Amniotic stem cell (primary cell): ENCODE measurements at places on chromosomes 13 and 19.
A peak's percentile ranks its signal among the peaks of the same experiment; 100 is the strongest.

DNA sequence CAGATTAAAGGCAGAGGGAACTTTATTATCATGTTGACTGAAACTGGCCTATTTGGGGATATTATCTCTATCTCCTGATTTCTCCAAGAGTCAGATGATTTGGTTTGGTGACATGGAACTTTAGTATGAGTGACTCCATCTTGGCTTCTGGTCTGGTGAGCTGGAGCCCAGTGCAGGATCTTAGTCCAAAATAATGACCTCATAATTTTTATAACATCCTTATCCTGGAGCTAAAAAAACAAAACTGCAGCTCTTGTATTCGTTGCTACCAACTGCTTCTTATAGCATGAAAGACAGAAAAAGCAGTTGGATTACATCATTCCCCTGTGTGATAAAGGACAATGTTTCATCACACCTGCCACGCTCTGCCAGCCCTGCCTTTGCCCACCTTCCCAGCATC, 39.3 kb upstream of the RNF17 start:
- DNase-seq: no peak

DNA sequence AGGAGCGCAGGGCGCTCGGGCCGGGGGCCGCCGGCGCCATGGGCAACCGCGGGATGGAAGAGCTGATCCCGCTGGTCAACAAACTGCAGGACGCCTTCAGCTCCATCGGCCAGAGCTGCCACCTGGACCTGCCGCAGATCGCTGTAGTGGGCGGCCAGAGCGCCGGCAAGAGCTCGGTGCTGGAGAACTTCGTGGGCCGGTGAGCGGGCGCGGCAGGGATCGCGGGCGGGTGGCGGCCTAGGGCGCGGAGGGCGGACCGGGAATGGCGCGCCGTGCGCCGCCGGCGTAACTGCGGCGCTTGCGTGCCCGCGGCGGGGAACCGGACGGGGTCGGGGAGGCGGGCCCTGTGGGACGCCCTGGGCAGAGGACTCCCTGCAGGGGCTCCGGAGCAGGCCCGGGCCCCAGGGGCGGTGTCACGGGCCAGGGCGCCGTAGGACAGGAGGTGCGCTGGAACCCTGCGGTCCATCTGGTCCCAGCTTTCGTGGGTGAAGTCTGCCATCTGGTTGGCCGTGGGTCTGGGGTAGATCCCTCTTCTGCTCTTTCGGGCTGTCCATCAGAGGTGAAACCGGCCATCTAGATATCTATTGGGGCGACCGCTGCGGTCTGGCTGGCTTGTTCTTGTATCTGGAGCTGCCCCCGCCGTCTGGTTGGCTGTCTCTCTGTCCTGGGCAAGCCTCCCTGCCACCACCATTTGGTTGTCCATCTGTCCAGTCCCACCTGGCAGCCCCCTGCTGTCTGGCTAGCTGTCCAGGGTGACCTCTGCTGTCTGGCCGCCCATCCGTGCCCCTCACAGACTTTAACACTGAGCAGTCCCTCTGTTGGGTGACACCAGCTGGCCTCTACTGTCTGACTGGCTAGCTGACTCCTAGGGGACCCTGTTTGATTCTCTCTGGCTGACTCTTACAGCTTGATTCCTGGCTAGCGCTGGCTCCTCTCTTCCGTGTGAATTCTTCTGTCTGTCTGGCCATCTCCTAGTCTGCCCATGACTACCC, 622 bp downstream of the DNM2 start:
- DNase-seq: no peak

DNA sequence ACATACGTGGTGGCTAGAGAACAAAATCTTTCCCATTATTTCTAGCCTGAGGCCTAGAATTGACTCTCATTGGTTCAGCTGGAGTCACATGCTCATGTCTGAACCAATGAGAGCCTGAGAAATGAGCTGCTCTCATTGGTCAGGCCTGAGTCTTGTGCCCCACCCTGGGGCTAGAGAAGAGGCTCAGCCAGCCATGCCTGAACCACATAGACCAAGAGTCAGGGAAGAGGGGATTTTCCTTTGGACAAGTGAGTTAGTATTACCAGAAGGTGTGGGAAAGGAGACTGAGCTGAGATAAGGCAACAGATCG, 6.9 kb downstream of the FXYD5 start:
- DNase-seq: no peak

- DNase-seq: no peak
These were observed 54.1 kb downstream of the ABCC4 start for GRCh38 chr13:95247171-95247570.

DNA sequence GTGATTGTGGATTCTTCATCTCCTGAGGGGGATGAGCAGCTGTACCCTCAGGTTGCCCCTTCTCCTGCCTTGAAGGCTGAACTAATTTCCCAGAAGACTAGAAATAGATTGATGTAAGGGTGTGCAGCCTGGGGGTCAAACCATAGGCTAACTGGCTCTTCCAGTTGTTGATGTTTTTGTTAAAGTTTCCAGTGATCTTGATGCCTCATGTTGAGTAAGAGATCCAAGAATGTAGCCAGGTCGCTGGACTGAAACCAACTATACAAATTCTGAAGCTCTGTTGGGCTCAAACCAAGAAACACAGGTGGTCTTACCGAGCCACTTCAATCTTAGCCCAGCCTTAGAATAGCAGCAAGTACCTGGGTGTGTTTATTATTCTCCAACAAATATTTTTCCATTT, 391.8 kb downstream of the KLF5 start:
- DNase-seq: no peak

DNA sequence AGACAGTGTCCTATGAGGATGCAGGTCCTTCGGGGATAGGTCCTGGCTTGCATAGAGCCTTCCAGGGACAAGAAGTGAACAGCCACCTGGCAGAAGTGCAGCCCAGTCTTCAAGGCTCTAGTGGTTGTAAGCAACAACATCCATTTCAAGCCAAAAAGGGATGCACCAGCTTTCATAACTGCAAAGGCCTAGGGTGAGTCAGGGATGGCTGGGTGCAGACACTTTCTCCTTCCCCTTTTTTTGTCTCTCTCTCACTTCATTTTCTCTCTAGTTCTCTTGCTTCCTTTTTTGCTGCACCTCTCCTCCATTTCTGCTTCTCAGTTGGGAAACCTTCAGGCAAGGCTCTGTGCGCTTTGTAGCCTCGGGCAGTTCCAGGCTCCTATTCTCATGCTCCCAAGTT, 196.2 kb upstream of the ZNF536 start:
- no peak for DNase-seq

GRCh38 chr13:33932769-33933406, 114.9 kb downstream of the RFC3 start:
- DNase-seq: no peak

GRCh38 chr19:15328312-15328711, 4.0 kb downstream of the BRD4 start:
- no peak for DNase-seq

DNA sequence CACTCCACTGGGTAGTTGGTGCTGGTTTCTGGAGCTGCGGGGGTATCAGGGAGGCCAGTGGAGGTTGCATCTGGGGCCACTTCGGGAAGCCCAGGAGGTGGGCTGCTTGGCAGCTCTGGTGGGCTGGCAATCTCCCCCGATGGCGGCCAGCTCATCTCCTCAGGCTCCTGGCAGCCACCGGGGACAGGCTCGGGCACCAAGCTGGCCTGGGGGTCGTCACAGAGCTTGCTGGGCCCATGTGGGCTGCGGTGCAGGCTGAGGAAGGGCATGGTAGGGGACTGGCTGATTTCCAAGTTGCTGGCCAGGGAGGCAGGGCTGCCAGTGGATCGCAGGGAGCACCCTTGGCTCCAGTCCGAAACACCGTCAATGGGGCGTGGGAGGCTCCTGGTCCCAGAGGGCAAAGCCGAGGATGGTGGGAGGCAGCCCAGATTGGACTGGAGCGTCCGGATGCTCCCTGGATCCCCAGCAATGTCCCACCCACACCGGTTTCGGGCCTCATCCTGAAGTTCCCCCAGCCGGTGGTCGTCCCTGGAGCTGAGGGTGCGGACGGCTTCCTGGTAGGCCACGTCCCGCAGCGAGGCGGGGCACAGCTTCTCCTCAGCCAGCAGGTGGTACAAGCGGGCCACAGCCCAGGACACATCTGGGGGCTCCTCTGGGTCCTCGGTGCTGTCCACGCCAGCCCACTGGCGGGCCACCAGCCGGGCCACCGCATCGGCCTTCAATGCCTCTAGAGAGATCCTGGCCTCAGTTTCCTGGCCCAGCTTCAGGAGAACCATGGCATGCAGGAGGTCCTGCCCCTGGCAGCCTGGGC, 13.8 kb downstream of the TICAM1 start:
- no peak for DNase-seq

GRCh38 chr19:15934332-15935078, at the start of gene CYP4F11:
Gene CYP4F11, minus strand, starts transcription at chr19:15934529. Its CDS starts 121 bp downstream, at chr19:15934408.
- no peak for DNase-seq

DNA sequence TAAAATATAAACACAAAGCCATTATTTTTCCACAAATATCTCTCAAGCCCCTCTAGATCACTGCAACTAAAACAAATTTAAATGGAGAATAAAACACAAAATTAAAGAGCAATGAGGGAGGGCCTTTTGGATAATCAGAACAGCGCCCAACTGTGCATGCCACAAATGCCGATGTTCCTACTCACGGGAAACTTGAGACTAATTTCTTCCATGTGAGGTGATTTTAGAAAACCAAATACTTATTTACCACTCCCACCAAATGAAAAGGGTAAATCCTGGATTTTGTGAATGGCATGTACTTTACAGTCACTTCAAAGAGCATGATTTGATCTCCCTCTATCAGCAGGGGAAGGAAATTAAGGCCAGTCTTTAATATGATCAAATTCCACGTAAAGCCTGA, 74.8 kb downstream of the SLC7A1 start:
- peak; percentile 61 for DNase-seq

GRCh38 chr13:39119422-39119821, 81.2 kb downstream of the NHLRC3 start:
- no peak for DNase-seq

DNA sequence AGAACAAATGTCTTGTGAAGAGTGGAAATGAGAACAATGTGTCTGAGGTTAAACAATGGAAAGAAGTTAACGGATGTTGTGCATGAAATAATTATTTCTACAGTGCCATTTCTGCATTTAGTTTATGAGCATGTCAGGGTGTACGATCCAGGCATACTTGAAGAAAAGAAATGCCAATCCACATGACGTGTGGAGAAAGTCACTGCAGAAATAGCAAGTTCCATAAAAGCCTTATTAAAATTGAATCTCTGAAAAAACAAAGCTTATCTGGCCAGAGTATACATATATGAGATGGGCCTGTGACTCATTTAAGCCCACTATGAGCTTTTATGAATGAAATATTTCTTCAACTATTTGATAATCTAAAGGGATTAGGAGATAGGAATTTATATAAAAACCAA, 426.1 kb downstream of the EFNB2 start:
- peak; percentile 17 for DNase-seq

DNA sequence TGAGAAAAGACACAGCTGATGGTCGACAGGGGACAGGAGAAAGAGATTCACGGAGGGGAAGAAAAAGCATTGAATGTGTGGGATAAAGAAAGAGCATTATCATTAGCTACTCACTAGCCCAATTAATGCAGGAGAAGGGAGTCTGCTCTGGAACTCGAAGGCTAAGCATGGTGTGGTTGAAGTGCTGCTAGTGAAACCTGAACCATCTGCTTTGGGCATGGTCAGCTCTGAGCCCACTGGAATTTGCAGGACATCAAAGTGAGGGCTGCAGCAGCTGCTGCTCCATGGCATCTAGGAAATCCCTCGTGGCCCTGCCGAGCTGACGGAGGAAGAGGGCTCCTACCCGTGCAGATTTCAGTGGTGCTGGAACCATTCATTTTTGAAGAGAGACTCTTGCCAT, 320.3 kb downstream of the ATP8A2 start:
- DNase-seq: no peak

DNA sequence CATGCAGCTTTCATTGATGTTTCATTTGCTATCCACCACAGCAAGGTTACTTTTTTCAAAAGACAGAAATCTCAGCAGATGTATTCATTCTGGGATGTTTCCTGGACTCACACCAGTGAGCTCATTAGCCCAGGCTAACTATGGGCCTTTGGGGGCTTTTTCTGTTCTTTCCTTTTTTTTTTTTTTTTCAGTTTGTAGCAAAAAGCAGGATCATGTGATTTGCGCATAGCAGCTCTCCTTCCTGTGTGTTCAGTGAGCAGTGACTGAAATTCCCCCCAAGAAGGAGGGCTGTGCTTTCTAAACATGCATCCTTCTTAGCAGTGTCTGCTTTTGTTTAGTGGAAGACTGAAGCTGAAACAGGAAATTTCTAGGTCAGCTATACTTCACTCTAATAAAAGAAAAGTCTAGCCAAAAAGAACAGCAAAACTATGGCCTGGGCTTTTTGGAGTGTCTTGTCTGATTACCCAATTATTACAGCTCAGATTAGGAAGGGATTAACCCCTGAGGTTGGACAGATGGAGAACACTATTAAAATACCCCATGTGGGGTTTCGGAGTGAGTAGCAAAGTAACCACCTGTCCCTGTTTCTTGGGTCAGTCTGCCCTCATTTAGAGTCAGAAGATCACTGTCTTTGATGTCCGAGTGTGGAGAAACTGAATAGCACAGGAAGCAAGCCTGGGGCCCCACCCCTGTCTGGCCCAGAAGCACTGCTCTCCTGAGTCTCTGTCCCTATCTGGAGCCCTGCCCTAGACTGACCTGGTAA, 8.9 kb upstream of the AMER2 start:
- DNase-seq: no peak

- DNase-seq: peak; percentile 66
These were observed 66.8 kb upstream of the RAP2A start for GRCh38 chr13:97367016-97367822.

DNA sequence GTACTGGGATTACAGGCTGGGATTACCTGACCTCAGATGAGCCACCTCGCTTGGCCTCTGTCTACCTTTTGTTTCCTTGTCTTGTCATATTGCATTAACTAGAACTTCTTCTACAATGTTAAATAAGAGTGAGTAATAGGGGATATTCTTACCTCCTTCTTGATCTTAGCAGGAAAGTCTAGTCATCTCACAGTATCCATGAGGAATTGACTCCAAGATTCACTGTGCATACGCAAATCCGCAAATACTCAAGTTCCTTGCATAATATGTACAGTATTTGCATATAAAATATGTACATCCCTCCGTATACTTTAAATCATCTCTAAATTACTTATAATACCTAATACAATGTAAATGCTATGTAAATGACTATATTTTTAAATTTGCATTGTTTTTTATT, 78.3 kb downstream of the POLR1D start:
- no peak for DNase-seq

- DNase-seq: no peak
These were observed 32.5 kb downstream of the MCF2L start for GRCh38 chr13:113001241-113002140.

GRCh38 chr19:11105014-11105636, 15.9 kb downstream of the LDLR start:
- DNase-seq: no peak

- DNase-seq: no peak
These were observed 62.6 kb downstream of the IER2 start for GRCh38 chr19:13212759-13213330.

GRCh38 chr13:99956473-99957349, 14.9 kb downstream of the ZIC5 start:
- no peak for DNase-seq

- DNase-seq: no peak
These were observed 5.8 kb downstream of the URI1 start for GRCh38 chr19:29947871-29948270.
